ENCODE measurements at places on chromosomes 3 and 15. TPM values are rescaled to one million over a fixed set of nuclear protein-coding genes. Genes with fewer than 3 reads are reported as not detected.

ZNF860 gene
- total RNA-seq: not detected

CDHR4 gene
- 0.73 TPM for total RNA-seq

TP53BP1 gene
- total RNA-seq: 26.7 TPM

TLR9 gene
- total RNA-seq: not detected

USP50 gene
- total RNA-seq: not detected

TTC21A gene
- 7.6 TPM for total RNA-seq

All from stomach (tissue), 19 donors.